ENCODE measurements at places on chromosomes 2 and 18.

DNA sequence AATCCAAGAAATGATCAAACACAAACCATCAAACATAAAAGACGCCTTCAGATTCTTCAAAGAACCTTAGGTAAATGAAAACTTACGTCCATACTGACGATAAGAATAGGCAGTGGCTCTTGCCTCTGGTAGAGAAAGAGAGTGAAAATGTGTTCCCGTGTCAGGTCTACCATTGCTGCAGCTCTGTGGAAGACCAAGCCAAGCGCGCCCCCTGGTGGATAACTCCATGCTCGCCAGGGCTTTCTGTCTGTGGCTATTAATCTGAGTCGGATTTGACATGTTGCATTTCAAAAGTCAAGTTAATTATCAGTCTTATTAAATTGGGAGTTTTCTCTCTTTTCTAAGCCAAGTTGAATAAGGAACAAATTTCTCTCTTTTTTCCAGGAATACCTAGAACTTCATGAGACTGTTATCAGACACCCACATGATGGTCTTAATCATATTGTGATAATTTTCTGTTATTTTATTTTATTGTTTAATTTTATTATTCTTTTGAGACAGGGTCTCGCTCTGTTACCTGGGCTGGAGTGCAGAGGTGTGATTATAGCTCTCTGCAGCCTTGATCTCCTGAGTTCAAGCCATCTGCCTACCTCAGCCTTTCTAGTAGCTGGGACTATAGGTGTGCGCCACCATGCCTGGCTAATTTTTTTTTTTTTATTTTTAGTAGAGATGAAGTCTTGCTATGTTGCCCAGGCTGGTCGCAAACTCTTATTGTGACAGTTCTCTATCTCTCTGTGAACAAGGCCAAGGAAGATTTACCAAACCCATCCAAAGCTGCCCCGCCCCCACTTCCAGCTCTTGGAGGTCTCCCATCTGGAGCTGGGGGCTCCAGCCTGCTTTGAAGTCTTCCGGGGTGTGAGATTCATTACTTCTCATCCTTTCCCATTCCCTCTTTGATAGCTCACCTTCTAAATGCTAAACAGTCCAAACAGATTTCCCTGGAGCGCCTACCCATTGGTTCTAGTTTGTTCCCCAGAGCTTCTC, 15.8 kb upstream of the ZAP70 start:
- peak; percentile 50 for DNase-seq

DNA sequence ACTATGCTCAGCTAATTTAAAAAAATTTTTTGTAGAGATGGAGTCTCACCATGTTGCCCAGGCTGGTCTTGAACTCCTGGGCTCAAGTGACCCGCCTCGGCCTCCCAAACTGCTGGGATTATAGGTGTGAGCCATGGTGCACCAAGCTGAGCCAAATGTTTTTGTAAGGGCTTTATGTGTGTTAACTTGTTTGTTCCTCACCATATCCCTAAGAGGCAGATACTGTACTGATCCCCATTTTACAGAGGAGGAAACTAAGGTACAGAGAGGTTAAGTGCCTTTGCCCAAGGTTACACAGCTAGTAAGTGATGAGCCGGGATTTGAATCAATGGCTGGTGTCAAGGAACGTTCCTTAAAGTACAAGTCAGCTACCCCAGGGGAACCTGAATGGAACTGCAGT, 85.3 kb upstream of the KLF7 start:
- no peak for DNase-seq

GRCh38 chr2:133194362-133194655, 374.0 kb downstream of the NCKAP5 start:
- DNase-seq = no peak

- DNase-seq = no peak
Measured at GRCh38 chr18:63074981-63075404, 244.6 kb downstream of the BCL2 start.

DNA sequence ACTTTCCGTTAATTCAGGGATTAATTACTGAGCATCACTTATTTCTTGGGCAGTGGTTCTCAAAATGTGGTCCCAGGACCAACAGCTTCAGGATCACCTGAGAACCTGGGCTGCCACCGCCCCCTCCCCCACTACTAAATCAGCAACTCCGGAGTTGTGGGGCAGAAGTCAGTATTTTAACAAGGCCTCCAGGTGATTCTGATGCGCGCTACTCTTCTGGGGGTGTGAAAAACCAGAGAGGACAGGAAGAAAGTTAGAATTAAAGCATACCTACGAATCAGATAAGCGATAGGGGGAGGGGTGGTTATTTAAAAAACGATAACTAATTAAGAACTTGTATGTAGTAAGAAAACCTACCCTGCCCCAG, 319 bp downstream of the ZSCAN30 start:
- DNase-seq = no peak

DNA sequence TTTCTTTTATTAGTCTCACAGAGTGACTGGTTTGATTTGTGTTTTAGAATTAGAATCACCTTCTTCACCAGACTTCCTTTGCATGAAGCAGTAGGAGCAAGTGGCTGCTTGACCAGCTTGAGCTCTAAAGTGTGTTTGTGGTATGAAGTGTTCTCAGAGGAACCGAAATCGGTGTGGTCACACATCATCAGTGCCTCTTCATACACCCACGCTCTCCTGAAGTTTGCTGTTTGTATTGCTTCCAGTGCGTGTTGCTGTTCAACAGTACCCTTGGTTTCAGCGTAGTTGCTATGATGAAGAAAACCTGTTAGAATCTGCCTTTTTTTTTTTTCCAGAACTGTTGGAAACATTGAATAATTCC, 77.9 kb downstream of the LIMS1 start:
- DNase-seq = no peak

DNA sequence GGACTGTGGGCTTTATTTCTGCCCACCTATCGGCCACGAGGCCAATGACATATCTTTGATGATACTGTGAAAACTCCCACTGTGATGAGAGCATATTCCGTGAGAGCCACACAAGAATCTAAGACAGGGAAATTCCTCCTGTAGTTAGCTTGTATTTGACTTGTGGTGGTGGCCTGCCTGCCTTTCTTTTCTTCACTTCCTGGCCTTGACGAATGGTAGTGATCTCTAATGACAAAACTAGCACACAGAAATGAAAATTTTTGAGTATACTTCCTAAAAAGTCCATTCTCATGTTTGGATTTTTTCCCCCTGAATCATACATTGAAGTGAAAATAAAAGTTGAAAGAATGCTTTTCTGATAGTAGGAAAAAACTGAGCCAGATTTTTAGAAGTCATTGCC, 94.4 kb downstream of the MGAT5 start:
- no peak for DNase-seq

DNA sequence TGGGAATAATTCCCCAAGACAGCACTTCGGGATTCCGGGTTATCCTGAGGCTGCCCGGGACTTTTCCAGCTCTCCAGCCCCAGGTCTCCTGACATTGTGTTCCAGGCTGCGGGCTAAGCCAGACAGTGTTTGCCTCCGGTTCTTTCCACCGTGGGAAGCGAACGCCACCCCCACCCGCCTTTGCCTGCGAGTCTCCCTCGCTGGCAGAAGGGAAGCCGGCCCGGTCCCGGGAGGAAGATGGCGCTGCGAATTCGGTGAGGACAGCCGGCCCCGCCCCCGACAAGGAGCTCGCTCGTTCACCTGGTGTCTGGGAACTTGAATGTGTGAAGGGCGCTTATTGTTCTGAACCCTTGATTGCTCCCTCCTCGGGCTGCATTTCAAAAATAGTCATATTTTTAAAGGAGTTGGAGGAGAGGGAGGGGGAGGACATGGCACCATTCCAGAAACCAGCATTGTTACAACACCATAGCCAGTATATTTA, 2.9 kb downstream of the LRATD1 start:
- DNase-seq = no peak

DNA sequence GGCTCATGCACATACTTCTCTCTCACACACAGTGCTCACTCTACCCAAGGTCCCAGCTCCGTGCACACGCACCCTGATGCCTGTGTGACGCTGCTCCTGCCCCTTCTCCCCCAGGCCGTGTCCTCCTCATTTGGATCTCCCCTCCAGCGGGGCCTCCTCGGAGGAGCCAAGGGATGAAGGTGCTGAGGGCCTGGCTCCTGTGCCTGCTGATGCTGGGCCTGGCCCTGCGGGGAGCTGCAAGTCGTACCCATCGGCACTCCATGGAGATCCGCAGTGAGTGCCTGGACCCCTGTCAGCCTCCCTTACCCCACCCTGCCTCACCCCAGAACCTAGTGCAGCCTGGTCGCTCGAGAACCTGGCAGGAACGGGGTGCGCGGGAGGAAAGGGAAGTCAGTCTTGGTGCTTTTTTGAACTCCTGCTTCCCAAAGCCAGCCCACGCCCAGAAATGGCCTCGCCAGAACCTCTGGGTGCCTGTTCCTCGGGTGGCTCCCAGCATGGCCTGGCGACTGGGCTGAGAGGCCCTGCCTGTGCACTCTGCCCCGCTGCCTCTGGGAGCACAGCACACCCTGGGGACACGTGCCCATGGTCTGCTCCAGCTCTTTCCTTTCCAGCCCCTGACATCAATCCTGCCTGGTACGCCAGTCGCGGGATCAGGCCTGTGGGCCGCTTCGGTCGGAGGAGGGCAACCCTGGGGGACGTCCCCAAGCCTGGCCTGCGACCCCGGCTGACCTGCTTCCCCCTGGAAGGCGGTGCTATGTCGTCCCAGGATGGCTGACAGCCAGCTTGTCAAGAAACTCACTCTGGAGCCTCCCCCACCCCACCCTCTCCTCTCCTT, at the start of gene PRLH:
Gene PRLH (plus strand): TSS at position 174 of the 835 bp plus-strand sequence. CDS start 0 bp downstream, at position 174.
- no peak for DNase-seq

DNA sequence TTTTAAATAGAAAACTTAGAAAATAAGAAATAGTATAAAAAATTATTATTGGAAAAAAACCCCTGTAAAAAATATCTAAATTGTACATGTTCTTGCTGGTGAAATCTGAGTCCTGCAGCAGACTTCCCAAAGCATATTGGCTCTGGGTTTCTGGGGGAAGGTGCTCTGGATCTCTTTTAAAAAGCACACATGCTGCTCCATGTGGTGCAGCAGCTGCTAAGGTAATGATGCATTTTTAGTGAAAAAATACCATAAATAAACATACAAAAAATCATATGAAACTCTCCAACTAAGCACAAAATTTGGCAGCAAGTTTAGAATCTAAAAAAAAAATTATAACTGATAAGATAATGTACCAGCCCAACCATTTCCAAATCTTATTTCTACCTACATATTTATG, 216.5 kb downstream of the GPD2 start:
- DNase-seq = no peak

- no peak for DNase-seq
Measured at GRCh38 chr2:240392948-240393830, 42.3 kb upstream of the GPC1 start.

DNA sequence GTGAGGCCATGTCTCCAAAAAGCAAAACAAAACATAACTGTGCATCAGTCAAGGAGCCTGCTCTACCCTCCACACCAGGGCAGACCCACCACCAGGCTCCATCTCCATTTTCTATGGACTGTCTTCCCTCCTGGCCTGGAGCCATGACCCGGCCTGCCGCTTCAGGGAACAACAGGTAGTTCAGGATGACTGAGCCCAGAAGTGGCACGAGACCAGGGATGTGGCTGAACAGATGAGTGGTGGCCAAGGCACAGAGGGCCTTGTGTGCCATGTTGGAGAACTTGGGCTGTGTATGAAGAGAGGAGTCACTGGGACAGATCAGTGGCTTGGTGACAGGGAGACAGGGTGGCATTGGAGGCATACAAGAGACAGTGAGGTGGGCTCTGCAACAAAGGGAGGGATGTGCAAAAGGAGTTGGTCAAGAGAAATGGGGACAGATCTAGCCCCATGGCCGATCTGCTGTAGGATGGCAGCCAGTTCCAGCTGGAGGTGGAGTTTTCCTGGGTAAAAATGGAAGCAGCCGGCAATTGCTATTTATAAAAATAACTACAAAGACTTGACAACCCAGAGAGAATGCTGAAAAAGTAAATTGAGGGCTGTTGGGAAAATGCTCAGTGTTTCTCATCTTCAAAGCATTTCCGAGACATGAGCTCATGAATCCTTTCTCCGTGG, 35.0 kb downstream of the TMEM177 start:
- DNase-seq = no peak

GRCh38 chr2:9639000-9639602, 8.3 kb upstream of the YWHAQ start:
- no peak for DNase-seq

- DNase-seq = no peak
Measured at GRCh38 chr2:32277363-32277673, 386 bp upstream of the YIPF4 start.

- DNase-seq = no peak
Measured at GRCh38 chr2:53217250-53217649, 550.4 kb upstream of the CHAC2 start.

- peak; percentile 44 for DNase-seq
Measured at GRCh38 chr2:140990416-140990815, 1140.4 kb downstream of the LRP1B start.

GRCh38 chr2:101311696-101312017, 3.2 kb upstream of the RNF149 start:
- no peak for DNase-seq

- no peak for DNase-seq
Measured at GRCh38 chr18:10032331-10033015, 118.7 kb downstream of the VAPA start.

- DNase-seq = no peak
Measured at GRCh38 chr2:169806586-169806985, 7.9 kb downstream of the SSB start.

- DNase-seq = no peak
Measured at GRCh38 chr2:135825550-135826176, 11.3 kb downstream of the LCT start.

DNA sequence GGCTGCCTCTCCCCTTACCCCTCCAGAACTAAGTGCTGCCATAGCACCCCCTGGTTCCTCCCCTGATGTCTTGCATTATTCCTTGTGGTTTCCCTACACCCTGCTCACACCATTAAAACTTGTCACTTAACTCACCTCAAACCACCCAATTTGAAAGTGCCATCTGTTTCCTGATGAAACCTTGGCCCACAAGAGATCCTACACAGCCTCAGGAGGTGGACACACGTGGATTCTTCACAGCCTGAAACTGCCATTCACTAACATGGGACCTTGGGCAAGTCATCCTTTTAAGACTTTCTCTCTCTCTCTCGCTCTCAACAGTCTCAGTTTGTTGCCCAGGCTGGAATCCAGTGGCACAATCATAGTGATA, 27.5 kb upstream of the FAM124B start:
- no peak for DNase-seq

DNA sequence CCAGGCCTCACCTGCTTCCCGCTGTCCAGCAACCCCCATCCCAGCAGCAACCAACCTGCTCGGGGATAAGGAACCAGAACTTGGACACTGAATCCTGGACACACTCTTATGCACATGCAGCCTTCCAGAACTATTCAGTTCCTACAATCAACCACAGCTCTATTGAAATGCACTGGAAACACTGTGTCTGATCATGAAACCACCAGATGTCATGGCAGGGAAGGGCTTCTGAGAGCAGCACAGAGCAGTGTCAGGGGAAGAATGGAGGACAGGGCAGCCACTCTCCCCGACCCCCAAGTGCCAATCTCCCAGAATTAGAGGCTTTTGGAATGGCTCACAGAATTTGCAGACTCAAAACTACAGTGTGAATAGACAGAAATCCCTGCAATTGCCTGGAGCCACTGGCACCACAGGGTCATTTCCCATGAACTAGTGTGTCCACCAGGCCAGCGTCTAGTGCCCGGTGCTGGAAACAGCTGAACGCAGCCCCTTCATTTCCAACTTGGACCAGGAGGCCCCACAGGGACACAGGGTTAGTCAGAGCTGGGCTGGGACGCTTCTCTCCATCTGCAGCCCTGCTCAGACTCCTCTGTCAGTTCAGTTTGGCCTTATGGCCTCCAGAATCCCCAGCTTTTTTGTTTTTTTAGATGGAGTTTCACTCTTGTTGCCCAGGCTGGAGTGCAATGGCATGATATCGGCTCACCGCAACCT, 25.5 kb downstream of the MRPL35 start:
- no peak for DNase-seq

Measured in AG09319 (cell line).